Stimulated activated naive CD4-positive, alpha-beta T cell (primary cell): ENCODE measurements at places on chromosomes 11 and 22.

DNA sequence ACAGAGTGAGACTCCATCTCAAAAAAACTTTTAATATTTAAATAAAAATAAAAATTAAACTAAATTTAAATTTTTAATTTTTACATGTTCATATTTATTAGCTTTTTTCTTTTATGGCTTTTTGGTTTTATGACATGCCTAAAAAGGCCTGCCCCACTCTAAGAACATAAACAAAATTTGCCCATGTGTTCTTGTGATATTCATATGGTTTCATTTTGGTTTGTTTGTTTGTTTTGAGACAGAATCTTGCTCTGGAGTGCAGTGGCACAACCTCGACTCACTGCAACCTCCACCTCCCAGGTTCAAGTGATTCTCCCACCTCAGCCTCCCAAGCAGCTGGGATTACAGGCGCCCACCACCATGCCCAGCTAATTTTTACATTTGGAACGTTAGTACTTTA lies 27.7 kb downstream of the SUSD2 start:
- DNase-seq, result no peak

DNA sequence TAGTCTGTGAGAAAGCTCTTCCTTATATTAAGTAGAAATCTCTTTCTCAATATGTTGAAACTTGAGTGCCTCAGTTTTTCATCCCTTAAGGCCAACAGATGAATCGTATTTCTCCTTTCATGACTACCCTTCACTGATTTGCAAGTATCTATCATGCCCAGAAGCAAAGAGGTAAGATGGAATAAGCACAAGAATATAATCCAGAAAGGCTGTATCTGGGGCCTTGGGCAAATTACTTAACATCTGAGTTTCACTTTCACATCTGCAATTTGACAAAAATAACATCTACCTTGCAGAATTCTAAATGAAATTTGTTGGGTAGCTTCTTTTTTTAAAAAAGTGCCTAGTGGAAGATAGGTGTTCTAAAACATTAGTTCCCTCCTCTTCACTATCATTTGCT lies 552.4 kb upstream of the ANO5 start:
- no peak for DNase-seq

GRCh38 chr11:105108247-105108646 lies 31.3 kb downstream of the CARD18 start:
- no peak for DNase-seq

- peak; percentile 75 for DNase-seq
Observed at GRCh38 chr11:65329944-65330403, 3.7 kb upstream of the DPF2 start.

GRCh38 chr11:27717801-27718229 lies 17.6 kb upstream of the BDNF start:
- DNase-seq, result no peak

DNA sequence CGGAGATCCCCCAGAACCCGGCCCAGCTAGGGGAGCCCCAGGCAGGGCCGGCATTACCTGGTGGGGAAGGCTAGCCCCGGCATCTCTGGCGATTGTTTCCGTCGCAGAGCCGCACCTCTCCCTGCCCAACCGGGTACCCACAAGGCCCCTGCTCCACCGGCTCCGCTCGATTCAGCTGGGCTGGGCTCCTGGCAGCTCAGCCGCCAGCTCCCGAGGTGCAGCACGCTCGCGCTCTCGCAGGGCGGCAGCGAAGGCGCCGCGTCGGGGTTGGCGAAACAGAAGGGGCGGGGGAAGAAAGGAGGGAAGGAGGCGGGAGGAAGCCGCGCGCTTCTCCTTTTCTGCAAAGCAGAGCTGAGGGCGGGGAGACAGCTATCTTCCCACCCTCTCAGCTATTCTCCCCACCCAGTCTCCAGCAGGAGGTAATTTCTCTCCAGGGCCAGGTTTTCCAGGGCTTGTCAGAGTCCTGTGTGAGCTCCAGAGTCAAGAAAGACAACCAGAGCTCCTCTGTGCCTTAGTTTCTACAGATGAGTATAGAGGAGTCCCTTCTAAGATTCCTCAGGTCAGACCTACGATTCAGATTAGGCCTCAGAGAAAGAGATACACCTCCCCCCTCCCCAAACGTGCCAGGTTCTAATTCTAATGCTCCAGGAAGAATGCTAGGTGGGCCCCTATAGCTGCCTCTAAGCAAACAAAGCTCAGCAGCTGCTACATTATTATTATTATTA lies 62.0 kb downstream of the PAK1 start:
- peak; percentile 69 for DNase-seq

DNA sequence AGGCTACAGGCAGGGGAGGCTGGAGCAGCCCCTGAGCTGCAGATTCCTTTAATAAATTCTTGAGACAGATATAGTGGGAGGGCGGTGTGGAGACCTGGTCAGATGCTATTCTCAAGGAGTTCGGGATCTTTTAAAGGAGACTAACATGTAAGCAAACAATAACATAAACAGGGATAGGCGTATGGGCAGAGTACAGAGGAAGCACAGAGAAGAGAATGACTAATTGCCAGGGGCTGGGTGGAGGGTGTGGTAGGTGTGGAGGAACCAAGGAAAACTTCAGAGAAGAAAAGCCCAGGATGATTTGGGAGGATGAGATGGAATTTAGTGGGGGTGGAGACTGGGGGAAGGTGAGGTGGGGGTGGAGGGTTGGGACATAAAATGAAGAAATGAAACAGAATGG lies 9.7 kb upstream of the HEPHL1 start:
- no peak for DNase-seq

GRCh38 chr11:69208190-69209037 lies 52.7 kb downstream of the SMIM38 start:
- DNase-seq, result no peak

DNA sequence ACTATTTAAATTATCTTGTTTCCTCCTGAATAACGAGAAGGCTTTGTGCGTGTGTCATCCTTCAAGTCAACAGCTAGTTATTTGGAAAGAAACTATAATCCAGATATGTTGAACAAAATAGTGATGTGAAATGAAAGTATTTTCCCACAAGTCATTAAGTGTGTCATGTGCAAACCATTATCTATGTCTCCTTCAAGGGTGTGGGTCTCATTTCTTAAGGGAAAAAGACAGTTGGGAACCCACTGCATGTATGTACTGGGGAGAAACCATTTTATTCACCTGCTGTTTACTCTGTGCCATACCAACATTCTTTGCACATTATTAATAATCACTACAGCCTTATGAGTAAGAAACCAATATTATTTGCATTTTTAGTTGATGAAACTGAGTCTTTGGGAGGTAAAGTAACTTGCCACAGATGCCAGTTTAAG lies 145.3 kb upstream of the CTSC start:
- DNase-seq, result no peak

- no peak for DNase-seq
Observed at GRCh38 chr11:44120169-44120568, 24.7 kb downstream of the EXT2 start.

GRCh38 chr11:74784234-74784633 lies 35.6 kb downstream of the RNF169 start:
- no peak for DNase-seq

DNA sequence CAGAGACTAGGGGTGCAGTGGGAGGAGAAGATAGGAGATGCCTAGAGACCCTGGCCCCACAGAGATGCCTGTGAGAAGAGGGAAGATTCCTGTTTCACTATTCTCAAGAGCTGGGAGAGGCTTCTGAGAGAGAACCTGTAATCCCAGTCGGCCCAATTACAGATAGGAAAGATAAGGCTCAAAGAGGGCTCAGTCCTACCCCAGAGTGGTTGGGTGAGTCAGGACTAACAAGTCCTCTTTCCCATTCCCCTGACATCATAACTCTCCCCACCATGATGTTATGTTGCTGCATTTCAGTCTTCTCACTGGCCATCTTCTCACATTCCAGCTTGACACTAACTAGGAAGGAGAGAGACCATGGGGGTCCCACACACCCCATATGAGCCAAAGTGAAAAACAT lies 17.9 kb downstream of the ARHGEF12 start:
- no peak for DNase-seq

GRCh38 chr11:111297696-111298095 lies 650 bp upstream of the POU2AF3 start:
- DNase-seq, result no peak

DNA sequence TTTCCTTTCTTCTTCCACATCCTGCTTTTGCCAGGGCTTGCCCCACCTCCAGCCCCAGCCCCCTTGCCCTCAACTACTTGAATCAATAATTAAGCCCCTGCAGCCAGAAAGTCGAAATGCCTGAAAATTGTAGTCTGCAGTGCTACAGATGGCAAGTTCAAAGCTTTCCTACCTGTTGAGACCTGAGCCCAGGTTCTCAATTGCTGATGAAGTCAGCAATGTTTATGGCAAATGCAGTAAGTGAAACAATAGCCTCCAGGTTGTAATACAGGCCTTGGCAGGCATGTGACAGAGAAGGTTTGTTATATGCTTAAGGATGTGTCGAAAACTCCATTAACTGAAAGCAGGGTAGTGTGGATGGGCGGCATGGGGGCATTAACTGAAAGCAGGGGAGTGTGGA lies 181.1 kb upstream of the SESN3 start:
- DNase-seq, result no peak

DNA sequence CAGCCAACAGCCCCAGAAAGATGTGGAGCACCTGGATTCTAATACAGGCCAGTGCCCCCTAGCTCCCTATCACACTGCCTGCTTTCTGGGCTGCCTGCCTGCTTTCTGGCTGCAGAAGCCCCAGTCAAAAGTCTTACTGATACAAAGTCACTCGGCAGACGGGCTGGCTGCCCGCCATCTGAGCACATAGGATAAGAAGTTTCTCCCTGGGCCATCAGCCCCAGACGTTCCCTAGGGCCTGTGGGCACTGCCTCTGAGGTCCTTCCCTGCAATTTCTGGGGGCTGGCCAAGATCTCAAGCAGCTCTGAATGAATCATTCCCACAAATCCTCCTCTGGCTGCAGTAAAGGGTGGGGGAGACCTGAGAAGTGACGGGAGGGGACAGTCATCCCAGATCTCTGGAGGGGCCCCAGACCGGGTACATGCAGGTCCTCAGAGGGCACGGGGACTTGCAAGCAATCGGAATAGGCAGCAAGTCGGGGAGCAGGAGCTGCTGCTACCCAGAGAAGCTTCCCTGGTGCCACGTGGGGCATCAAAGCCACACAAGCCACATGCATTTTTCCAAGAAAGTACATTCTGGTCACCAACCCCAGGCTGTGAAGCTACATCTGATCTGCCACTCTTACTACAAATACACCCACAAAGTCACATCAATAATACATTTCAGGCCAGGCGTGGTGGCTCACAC lies 4.7 kb downstream of the TPST2 start:
- no peak for DNase-seq

GRCh38 chr11:14380947-14381561 lies 22.1 kb upstream of the RRAS2 start:
- DNase-seq, result peak; percentile 5

DNA sequence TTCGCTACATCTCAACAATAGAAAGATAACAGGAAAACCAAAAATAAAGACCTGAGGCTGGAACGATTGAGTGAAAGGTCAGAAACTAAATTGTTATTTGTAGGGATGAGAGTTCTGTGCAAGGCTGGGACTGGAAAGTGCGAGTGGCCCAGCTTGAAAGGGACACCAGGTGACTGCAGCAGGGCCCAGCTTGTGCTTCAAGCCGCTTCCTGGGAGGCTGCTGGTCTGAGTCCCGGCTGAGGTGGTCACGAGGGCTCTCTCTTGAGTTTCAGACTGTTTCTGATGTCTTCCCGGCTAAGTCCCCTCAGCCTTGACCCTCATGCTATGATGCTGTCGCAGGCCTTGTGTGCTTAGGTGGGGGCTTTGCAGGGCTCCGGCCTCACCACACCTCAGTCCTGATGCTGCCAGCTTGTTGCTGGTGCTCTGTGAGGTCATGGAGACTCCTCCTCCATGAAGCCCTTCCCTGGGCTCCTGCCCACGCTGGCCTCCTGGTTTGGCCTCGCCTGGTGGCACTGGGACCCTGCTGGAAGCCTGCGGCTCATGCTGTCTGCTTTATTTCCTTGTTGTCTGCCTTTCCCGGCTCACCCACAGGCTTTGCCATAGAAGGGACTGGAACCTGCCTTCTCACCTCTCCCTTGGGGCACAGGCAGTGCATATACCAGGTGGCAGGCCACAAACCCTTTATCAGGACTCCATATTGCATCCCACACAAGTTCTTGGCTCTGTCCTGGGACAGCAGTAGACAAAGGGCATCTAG lies 4.0 kb downstream of the BANF1 start:
- DNase-seq, result no peak

- no peak for DNase-seq
Observed at GRCh38 chr11:92628401-92629292, 340.8 kb upstream of the MTNR1B start.

DNA sequence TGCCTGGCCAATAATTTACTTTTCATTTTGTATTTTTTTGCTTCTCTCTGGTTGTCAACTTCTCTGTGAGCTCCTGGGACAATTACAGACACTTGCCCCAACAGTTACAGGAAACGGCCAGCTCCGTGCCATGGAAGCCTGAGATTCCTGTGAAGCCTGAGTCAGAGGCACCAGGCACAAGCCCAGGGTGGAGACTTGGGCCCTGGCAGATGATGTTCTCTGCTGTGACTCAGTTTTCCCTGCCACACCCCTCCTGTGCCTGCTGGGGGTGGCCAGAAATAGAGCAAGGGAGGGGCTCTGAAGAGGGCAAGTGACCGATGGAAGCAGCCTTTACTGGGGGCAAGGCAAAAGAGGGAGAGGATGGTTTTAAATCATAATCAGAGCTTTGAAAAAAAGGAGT lies 4.9 kb downstream of the ATP5MGL start:
- no peak for DNase-seq

DNA sequence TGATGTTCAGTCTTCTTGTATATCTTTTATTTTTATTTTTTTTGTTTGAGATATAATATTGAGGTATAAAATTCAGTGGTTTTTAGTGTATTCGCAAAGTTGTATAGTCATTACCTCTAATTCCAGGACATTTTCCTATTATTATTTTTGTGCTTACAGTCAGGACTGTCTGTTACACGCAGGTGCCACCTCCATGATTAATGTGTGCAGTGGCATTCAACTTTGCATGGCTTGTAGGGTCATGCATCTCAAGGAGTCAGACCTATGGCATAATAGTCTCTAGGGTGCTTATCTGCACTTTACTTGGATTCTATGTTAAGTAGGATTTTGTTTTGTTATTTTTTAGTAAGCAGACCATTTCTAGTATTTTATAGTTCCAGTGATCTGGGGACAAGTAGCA lies 1.0 kb downstream of the CTR9 start:
- DNase-seq, result no peak

DNA sequence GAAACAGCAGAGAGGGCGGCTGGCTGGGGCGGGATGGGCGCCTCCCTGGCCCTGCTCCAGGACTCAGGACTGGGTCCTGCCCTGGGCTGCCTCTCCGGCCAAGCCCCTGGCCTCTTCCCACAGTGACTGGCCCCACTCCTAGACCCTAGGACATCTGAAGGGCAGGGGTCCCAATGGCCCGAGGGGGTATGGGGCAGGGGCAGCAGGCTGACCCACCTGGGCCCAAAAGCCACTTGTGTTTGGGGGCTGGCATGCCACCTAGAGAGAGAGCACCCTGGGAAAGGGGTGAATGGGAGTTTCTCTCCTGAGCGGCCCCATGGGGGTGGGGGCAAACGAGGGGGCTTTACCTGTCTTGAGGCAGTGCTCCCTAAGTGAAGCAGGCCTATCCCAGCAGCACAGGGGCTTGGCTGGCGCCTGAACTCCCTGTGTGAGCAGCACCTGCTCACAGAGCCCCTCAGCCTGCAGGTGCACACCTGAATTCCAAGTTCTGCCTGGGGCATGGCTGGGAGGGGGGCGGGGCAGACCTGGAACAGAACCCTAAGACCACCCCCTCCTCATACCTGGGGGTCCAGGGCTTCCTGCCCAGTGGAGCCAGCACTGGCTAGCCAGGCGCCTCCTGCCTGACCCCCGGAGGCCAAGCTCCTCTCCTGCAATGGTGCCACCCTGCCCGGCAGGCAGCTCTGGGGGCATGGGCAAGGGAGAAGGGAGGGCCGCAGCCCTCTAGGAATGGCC lies 16.9 kb downstream of the DUSP8 start:
- no peak for DNase-seq

- DNase-seq, result no peak
Observed at GRCh38 chr11:61757213-61757862, 4.9 kb downstream of the MYRF start.
